ENCODE measurements at places on chromosomes 7 and 10. TPM values are rescaled to one million over a fixed set of nuclear protein-coding genes. Genes with fewer than 3 reads are reported as not detected.

DNA sequence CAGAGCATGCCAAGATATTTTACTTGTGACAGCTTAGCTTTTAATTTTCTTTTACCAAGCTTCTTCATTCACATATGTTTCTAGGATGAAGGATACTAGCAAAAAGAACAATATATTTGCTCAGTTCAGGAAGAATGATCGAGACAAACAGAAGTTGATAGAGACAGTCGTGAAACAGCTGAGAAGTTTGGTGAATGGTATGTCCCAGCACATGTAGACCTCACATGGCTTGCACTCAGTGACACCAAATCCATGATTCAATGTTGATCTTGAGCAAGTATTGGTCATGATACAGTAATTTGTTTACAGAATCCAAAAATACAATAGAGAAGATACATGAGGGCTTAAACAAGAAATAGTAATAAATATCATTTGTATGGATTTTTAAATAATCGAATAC, 2.5 kb upstream of the CYP26C1 start:
- DNase-seq, result no peak
- peaks cover 3% of the 10 kb centered on the region for H3K36me3 ChIP-seq
- H3K4me3 ChIP-seq, result no peak overlapping the region
- peaks cover 23% of the 10 kb centered on the region for H3K4me1 ChIP-seq
- peaks cover 3% of the 10 kb centered on the region for H3K27me3 ChIP-seq

- no peaks in the 10 kb centered on the region for H3K4me1 ChIP-seq
- peaks cover 4% of the 10 kb centered on the region for H3K27me3 ChIP-seq
- no peak for DNase-seq
- no peak overlapping the region for H3K27ac ChIP-seq
- no peaks in the 10 kb centered on the region for H3K36me3 ChIP-seq
- no peak overlapping the region for H3K4me3 ChIP-seq
Observed at GRCh38 chr10:49571388-49571787, 32.5 kb upstream of the ERCC6 start.

DNA sequence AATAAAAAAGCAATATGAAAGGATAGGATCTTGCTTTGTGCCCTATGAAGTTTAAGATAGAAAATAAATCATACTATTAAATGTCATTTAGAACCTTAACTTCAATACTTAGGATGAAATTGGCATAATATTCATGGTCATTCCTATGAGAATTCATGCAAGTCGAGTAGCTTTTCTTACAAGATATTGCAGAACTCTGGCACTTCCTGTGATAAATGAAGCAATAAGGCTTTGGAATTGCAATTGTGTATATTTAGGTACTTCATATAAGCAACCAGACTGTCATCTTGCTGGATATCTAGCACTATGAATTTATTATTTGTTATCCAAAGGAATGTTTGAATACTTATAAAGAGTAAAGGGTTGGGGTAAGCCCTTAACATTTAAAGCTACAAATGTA, 116.5 kb downstream of the ZNF438 start:
- H3K4me1 ChIP-seq, result no peaks in the 10 kb centered on the region
- no peaks in the 10 kb centered on the region for H3K36me3 ChIP-seq
- H3K27ac ChIP-seq, result no peak overlapping the region

The MGAM2 gene
- not detected for total RNA-seq

The DIP2C gene
- 4.1 TPM for total RNA-seq

All from CD4-positive, alpha-beta T cell (primary cell).